Immature natural killer cell (primary cell): ENCODE measurements at places on chromosomes 16 and 17.

DNA sequence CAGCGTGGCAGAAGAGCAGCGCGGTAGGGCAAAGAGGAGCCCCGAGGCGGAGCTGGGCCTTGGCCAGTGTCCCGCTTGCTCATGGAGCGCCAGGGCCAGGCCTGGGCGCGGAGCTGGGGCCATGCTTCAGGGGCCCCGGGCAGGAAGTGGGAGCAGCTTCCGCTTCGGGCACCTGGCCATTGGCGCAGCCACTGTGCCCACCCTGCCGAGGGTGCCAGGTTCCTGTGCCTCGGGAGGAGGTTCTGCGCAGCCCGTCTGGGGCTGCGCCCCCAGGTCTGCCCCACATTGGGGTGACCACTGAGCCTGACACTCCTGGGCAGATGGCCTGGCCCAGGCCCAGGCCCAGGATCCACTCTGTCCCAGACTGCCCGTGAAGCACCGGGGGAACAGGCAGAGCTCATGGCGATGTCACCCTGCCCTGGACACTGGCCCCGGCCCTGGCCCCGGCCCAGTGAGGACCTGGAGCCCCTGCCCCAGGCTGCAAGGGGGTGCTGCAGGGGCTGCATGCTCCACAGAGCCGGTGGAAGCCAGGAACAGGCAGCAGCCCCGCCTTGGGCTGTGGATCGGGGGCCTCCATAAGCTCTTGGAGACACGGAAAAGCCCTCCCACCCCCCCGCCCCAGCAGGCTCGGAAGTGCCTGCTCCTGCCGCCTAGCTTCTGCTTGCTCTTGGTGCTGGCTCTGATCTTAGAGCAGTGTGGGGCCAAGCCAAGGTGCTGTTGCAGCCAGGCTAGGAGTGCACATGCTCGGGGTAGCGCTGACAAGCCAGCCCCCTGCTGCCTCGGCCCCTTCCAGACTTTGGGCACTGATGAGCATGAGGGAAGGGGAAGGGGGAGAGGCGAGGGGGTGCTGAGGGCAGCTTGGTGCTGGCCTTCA, 35.9 kb upstream of the FOXJ1 start:
- DNase-seq = no peak

DNA sequence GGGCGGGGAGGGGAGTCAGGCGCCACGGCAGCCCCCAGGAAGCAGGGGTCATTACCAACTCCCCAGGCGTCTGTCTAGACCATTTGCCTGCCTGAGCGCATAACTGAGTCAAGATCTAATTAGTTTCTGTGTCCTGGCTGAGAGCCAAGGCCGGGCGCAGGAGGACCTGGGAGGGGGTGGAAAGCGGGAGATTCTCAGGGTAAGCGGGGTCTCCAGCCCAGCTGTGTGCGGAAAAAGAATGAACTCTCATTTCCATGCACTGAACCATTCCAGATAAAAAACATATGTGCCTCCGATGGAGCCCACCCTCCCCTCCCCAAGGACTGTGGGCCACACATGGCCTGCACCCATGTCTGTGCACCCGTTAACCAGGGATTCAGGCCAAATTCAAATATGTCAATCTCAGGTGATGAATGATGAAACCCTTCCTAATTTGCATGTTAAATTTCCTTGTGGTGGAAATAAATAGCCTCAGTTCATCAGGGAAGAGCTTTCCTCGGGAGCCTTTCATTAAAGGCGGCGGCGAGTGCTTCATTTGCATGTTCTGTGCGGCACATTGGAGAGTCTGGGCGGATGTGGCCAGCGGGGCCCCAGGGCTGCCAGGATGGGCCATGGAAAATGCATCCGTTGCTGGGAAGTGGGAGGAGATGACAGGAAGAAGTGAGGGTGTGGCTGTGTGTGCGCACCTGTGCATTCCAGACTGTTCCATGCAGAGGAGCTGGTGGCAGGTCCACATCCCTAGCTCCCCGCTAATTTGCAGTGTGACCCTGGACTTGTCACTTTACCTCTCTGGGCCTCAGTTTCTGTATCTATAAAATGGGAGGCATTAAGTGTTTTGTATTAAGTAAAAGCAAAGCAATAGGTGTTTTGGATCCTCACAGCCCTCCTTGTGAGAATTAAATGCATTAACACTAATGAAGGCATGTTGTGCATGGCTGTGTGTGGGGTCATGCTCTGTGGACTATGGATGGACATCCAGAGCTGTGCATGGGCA, 151.1 kb downstream of the SDK2 start:
- no peak for DNase-seq

DNA sequence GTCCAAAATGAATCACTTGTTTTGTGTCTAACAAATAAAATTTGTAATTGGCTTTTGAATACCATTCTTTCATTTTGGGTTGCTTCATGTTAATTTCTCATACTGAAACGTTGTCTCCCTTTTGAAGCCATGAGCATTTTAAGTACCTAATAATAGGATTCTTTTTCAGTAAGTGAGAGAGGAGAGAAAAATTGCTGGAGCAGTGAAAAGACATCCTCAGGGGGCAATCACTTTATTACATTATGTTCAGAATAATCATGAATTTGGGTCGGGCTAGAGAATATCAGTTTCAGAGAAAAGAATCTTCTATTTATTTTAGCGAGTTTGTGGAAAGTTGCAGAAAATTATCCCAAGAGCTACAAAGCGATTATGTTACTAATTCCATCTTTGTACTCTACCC, 96.8 kb downstream of the CNTNAP4 start:
- DNase-seq = no peak

GRCh38 chr17:44012874-44013273, 1.9 kb downstream of the TMEM101 start:
- no peak for DNase-seq

- DNase-seq = no peak
These were observed 8.7 kb downstream of the CLEC19A start for GRCh38 chr16:19294156-19294649.

- no peak for DNase-seq
These were observed 7.2 kb downstream of the NGFR start for GRCh38 chr17:49502254-49502653.

DNA sequence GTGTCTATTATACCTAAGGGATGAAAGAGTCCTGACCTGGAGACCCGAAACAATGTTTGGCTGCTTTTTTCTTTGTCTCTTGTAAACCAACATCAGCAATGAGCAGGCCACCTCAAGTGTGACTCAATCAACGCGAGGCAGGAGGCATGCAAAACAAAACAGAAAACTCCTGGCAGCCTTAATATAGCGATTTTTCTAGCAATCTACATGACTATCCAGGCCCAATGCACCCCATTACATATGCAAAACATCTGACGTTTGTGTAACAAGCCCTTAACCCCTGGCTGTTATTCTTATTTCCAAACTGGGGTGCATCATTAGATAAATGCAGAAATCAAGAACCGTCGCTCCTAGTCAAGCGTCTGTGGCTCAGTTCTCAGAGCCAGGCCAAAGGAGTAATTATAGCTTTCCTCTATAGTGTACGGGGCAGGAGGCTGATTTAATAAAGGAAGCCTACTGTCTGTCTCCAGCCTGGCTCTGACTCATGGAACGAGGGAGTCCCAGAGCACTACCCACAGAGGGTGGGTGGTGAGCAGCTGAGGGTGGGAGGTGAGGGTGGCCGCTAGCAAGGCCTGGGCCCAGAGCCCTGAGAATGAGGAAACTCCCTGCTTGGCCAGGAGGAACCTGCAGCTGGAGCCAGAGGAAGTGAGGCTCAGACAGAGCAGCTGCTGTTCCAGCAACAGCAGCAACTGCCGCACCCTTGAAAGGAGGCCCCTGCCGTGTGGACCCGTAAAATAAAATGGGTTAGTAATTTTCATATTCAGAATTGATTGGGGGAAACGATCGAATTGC, 43.9 kb downstream of the CHD9 start:
- peak; percentile 66 for DNase-seq

DNA sequence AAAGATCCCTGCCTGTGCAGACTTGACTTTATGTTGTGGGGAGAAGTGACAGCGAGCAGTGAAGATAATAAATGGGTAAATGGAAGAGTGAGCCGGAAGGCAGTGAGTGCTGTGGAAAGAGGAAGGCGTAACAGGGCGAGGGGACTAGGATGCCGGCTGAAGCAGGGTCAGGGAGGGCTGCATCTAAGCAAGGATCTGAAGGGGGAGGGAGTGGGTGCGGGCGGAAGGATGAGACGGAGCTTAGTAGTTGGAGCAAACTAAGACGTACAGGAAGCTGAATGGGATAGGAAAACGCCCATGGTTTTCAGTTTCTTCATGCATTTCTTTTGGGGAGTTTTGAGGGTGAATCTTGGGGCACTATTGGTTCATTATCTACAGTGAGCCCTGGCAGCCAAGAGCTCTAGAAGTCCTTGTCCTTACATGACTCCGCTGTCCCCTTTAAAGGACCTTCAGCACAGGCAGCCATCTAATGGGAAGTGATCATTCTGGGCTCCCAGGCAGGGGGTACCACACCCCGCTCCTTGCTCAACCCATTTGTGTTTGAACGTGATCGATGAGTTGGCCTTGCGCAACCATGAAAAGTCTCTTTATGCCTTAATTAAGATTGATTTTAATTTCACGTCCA, 10.4 kb upstream of the NAT9 start:
- no peak for DNase-seq

DNA sequence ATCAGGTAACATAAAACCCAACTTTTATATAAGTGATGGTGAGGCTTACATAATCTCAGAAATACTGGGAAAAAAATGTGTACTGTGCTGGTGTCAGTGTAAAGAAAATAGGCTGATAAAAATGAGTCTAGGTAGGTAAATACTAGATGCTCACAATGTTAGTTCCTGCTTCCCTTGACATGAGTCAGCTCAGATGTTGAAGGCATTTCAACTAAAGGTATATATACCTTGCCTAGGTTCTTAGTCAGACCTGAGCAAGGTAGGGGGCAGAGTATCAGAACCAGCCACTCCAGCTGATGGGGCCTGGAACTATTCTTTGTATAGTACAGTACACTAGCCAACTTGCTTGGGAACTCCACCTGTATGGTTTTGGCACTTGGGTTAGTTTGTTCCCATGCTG, 51.0 kb upstream of the CA10 start:
- DNase-seq = no peak

GRCh38 chr17:50330151-50330775, 15.7 kb upstream of the XYLT2 start:
- no peak for DNase-seq

DNA sequence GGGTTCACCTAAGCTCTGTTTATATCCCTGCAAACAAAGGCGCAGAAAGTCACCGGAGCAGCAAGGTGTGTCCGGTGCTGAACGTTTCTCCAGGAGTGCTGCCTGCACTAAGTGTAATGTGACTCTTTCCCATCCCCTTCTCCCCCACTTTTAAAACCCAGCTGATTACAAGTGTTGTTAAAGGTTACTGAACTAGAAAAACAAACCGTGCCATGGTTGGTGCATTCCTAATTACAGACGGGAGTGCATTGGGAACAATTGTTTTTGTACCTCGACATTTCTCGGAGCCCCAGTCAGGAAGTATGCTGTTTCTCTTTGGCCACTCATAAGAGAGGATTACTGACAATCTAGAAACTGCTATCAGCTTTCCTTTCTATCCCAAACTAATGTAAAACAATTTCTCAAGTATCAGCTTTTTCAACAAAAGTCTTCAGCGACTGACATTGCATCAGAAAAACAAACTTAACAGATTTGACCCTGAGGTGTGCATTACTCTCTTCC, 441.0 kb upstream of the SALL1 start:
- no peak for DNase-seq

GRCh38 chr17:46097497-46097896, 95.7 kb downstream of the KANSL1 start:
- no peak for DNase-seq

- no peak for DNase-seq
These were observed 6.4 kb upstream of the VEZF1 start for GRCh38 chr17:57994436-57994835.

DNA sequence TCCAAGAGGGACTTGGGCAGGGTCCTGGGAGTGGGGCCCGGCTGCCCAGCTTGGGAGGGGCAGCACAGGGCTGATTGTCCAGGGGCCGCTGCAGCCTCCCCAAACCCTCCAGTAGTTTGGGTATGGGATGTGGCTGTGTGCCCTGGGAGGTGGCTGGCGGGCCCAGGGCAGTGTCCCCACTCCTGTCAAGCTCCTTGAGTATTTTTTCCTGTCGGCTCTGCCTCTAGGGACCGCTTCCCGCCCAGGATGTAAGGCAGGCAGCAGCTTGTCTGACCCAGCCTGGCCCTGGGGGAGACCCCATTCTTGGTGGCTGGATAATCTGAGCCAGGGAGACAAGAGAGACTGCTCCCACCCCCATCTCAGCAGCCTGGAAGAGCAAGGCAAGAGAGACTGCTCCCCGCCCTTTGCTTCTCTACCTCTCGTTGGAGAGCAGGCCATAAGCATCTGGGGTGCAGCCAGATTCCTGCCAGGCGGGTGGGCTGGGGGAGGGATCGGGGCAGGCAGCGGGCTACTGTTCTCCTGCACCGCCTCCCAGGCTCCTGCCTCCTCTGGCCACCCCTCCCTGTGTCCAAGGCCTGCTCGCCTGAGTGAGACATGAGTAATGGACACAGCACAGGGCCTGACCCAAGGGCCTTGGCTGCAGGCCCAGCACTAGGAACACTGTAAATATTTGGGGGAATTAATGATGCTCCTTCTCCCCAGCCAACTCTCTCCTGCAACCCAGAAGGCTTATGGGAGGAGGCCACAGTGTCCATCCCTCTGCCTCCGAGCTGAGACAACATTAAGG, 18.4 kb upstream of the ITGA3 start:
- no peak for DNase-seq

DNA sequence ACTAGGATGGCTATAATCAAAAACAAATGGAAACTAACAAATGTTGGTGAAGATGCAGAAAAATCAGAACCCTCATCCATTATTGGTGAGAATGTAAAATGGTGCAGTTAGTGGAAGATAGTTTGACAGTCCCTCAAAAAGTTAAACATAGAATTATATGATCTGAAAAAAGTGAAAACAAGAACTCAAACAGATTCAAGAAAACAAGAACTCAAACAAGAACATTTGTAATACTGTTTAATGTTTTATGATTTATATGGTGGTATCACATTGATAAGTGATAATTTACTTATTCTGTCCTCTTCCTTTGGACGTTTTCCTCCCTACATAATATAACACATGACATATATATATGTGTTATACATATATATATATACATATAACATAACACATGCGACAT, 12.0 kb downstream of the USP31 start:
- DNase-seq = no peak

DNA sequence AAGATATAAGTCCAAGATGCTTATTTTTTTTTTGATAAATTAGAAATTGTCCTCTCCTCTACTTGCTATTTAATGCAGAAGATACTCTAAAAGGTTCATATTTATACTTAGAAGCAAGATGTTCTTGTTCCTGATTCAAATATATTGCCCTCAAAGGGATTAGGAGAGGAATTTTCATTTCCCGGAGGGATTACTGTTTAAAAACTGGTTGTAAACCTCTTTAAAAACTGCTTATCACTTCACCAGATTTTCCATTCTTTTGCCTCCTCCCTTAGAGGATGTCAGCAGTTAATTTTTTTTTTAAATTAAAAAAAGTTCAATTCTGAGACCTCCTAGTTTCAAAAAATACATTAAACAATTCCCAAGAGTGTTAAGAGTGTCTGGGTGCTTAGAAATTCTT, 2.8 kb downstream of the TENT4B start:
- DNase-seq = no peak

GRCh38 chr16:86748652-86749051, 170.3 kb downstream of the FOXL1 start:
- DNase-seq = no peak

GRCh38 chr17:43528988-43529814, 16.9 kb downstream of the ETV4 start:
- no peak for DNase-seq
